Suprapubic skin (tissue), 4 donors: ENCODE measurements at places on chromosomes 1 and 21.

DNA sequence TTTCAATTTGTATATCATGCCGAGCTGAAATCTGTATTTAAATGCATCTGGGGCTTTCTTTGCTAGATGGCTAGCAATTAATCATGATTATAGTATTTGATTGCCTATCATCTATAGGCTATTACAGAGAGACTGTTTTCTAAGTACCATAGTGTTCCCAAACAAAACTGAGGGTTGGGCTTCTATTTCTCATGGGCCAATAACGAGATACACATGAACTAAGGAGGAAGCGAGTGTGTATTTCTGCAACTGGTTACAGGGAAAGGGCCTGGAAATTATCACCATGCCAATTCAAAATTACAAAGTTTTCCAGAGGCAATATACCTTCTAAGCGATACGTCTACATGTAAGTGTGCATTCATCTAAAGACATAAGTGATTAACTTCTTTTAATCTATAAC is 744.5 kb upstream of the BRINP3 start:
- no peak for DNase-seq

GRCh38 chr1:64312431-64312830 is 109.0 kb downstream of the UBE2U start:
- DNase-seq = no peak

DNA sequence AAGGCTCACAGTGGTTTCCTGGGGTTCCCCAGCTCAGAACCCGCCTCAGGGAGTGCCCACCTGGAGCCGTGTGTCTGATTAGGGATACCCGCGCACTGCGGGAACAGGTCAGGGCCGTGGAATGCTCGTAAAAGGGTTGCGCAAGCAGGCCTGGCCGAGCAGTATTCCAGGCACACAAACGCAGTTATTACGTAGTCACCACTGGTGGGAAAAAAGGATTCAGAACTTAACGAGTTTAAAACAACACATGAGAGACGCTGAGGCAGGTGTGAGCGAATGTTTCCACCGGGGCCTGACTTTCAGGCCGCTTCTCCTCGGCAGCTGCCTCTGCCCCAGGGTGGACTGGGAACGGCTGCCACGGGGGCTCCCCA is 18.2 kb downstream of the PLCH2 start:
- DNase-seq = no peak

DNA sequence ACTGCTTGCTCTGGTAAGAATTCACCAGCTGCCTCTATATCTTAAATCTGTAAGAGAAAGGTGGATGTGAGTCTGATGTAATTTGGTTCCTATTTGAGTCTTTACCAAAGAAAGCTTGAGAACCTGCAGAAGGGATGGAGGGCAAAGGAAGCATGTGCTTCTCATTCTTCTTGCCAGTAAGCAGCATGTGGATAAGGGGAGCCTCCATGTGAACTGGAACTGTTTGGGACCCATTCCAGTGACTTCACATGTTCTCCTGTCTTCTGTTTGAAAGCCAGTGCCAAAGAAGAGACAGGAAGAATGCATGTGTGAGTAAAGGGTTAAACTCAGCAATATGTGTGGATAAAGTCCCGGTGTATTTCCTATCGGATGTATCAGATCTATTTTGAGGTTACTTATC is 119.6 kb upstream of the ADGRL2 start:
- no peak for DNase-seq

- DNase-seq = no peak
Observed at GRCh38 chr1:52814465-52814864, 28.1 kb upstream of the ZYG11A start.

GRCh38 chr1:230793463-230793745 is 46.2 kb downstream of the CAPN9 start:
- DNase-seq = no peak
